ENCODE measurements at places on chromosomes 7 and 10.
A peak's percentile ranks its signal among the peaks of the same experiment; 100 is the strongest.

DNA sequence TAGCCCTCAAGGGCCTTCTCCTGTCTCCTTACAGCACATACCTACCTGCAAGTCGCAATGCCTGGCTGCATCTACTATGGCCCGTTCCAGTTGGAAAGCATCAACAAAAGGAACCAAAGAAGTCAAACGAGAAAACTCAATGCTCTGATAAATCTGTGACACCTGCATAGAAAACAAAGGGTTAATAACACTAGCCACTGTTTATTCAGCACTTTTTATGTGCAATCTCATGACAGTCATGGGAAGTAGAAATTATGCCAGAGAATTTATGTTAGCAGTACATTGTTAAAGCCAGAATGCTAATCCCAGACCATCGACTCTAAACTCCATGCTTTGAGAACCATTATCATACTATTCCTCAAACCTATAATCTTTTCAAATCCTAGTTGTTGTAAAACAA lies 21.1 kb downstream of the EIF3A start:
- DNase-seq: no peak

GRCh38 chr7:132577206-132578049 lies 1.2 kb upstream of the PLXNA4 start:
- DNase-seq: peak; percentile 80

GRCh38 chr10:128421371-128422160 lies 295.3 kb upstream of the MKI67 start:
- no peak for DNase-seq

DNA sequence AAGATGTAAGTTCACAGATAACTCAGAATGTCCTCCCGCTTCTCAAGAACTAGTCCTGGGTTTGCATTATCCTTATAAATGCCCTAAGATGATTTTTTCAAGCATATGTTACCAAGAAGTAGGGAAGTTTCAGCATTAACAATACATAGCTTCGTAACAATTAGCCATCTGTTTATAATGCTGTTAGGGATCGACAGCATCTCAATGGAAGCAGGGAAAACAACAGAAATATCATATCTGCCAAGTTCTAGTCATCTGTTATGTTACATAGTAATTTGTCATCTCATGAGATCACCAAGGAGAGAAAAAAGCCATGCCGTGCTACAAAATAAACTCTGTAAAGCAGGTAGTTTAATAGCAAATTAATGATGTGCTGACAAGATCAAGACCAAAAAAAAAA lies 731.5 kb upstream of the C7orf33 start:
- DNase-seq: peak; percentile 23

- DNase-seq: peak; percentile 44
Observed at GRCh38 chr10:98340261-98340939, 72.4 kb upstream of the LOXL4 start.

DNA sequence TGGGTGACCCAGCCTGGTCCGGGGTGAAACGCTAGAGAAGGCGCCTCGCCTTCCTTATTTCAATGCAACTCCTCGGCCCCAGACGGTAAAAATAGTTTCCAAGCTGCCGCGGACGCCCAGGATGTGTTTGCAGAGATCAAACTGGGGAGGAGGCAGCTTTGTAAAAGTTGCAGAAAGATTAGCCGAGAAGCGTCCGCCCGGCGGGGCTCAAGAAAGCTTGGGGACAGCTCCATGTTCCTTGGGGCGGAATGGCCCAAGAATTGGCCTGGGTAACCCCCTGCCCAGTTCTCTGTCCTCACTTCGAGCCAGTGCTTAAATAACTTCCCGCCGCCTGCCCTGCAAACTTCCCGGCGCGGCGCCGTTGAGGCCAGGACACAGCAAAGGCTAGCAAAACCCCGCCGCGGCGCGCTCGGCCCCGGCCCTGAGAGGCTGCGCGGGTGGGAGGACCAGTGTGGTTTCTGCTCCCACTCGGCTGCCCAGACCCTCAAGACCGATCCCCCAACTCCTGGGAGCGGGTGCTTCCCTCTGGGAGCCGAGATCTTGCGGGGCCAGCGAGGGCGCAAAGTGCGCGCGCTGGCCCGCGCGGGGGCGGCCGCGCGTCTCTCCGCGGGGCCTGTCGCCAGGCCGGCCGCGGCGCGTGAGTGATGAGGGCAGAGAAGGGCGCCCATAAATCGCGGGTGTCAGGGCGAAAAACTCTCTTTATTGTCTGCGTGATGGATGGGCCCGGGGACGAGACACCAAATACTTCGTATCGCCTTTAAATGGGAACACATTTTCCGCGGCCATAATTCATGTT lies 6.3 kb upstream of the ZNF503 start:
- DNase-seq: peak; percentile 78

DNA sequence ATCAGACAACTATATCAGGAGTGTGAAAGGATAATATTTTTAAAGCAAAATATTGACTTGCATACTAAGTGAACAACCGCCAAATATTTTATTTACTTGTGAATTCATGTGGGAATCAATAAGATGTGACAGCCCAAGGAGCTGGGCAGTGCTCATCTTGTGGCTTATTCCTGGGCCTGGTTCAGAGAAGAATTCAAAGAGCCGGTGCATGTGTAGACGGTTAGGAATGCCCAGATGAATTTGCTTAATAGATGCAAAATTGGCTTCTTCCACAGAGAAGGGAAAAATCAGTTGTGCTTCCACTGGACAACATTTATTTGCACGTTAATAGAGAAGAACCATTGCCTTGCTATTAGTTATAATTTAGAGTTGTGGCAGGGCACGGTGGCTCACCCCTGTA lies 4.4 kb downstream of the MYL7 start:
- DNase-seq: no peak

- DNase-seq: no peak
Observed at GRCh38 chr10:97325754-97326153, 6.7 kb downstream of the FRAT1 start.

- no peak for DNase-seq
Observed at GRCh38 chr10:71939861-71940474, 24.2 kb upstream of the CHST3 start.

DNA sequence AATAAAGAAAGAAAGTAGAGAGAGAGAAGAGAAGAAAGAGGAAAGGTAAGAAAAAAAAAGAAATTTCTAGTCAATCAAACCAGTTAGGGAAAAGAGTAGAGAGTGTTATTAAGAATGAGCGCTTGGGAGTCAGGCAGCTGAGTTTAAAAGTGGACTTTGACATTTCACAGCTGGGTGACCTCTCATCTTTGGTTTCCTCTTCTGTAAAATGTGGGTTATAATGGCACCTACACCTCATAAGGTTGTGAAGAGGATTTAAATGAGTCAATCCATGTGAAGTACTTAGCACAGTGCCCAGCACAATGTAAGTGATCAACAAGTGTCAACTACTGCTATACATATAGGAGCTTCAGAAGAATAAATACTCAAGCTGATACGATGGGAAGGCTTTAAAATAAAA lies 12.2 kb downstream of the HOXA1 start:
- DNase-seq: no peak

DNA sequence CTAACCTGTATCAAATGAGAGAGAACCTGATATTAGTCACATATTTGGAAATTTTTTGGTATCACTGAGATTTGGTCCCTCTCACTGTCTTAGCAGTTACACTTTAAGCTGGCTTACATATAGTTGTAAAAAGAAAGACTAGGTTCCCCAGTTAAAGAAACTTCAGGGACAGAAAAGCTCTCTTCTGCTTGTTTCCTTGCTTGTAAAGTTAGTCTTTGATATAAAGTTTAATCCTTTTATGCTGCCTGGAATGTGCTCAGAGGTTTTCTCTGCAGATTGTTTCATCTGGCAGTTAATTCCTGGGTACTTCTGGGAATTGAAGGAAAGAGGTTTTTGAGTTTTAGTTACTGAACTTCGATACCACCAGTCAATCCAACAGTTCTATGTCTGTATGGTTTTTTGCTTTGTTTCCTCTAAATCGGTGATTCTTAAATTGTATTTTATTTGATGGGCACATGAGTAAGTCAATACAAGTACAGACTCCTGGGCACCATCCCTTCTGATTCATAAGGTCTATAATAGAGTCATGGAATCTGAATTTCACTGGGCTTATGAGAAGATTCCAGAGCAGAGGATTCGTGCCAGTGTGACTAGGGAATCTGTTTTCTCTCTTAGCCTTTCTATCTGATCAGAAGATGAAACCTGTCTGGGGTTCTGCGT lies 1080.9 kb upstream of the C7orf33 start:
- peak; percentile 85 for DNase-seq

GRCh38 chr7:151683615-151684407 lies 164.1 kb upstream of the RHEB start:
- DNase-seq: no peak

GRCh38 chr7:4939971-4940728 lies 18.8 kb downstream of the MMD2 start:
- DNase-seq: no peak

DNA sequence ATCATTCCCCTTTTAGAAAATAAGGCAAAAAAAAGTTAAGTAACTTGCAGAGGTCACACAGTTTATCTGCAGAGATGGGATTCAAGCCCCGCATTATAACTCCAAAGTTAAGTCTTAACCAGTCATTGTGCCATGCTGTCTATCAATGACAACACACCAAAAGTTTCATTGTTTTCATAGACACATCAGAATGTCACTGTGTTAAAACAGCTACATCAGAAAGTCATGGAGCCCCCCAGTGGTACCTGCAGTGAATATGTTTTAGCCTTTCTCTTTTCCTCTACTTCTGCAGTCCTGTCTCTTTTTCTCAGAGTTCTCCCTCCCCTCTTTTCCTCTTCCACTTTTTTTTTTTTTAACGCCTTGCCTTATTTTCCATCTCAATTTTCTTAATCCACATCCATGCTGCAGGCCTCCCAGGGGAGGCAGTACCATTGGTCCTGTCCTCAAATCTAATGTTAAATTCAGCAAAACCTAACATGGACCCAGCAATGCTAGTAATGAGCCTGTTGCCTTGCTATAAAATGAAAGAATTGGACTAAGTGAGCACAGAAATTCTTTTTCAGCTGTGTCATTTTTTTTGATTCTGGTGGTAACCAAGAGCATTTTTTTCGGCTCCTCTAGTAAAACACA lies 3.8 kb upstream of the NRCAM start:
- DNase-seq: peak; percentile 18

- DNase-seq: no peak
Observed at GRCh38 chr7:71754828-71755227, 622.9 kb downstream of the GALNT17 start.

GRCh38 chr7:29318853-29319718 lies 124.5 kb downstream of the CHN2 start:
- DNase-seq: no peak

GRCh38 chr7:108000875-108001763 lies 1.8 kb downstream of the LAMB1 start:
- DNase-seq: peak; percentile 66

GRCh38 chr10:50614444-50615137 lies 9.2 kb downstream of the SGMS1 start:
- DNase-seq: no peak

DNA sequence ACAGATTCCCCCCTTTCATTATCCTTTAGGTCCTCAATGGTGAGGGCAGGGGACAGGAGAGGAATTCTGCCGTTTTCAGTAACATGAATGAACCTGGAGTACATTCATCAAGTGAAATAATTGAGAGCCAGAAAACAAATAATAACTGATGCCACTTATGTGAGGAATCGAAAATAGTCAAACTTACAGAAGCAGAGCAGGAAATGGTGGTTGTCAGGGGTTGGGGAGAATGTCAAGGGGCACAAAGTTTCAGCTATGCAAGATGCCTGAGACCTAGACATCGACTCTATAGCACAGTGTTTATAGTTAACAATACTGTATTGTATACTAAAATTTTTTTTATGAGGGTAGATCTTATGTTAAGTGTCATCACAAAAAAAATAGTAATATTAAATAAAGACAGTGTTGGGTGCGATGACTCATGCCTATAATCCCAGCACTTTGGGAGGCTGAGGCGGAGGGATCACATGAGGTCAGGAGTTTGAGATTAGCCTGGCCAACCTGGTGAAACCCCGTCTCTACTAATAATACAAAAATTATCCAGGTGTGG lies 1219.8 kb downstream of the GATA3 start:
- DNase-seq: no peak

DNA sequence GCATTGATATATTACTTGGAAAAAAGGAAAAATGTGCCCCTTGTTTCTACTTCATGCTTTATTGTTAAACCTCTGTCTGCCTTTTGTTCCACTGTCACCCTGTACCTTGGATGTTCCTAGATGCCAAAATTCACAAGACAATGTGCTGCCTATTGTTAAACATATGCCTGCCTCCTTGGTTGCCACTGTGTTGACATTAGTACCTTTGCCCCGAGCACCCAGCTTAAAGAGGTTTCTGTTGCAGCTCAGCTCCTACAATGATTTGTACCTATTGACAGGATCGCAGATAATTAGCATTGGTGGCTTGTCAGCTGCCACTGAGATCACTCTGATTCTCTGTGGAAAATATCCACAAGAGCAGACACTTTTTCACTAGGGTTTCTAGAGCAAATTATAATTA lies 188.0 kb downstream of the KCND2 start:
- DNase-seq: no peak

- DNase-seq: no peak
Observed at GRCh38 chr7:157691586-157692459, 355.0 kb downstream of the DNAJB6 start.

DNA sequence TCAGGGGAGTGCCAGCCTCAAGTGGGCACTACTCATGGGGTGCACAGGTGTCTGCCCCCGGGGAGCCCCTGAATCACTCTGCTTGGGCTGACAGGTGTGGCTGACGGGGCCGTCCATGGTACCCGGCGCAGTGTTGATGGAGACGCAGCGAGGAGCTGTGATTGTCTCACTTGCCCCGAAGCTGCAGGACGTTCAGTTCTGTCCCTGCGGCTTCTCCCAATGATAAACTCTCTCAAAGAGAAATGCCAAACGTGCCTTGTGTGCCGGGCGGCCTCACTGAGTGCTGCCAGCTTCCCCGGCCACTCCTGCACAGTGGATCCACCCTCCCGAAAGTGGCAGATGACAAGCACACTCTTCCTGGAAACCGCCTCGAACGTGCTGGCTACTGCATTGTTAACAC lies 203.2 kb downstream of the DNAJB6 start:
- DNase-seq: no peak

- peak; percentile 24 for DNase-seq
Observed at GRCh38 chr7:55019691-55020465, 1.1 kb downstream of the EGFR start.

GRCh38 chr7:13745530-13745929 lies 243.9 kb downstream of the ETV1 start:
- no peak for DNase-seq

DNA sequence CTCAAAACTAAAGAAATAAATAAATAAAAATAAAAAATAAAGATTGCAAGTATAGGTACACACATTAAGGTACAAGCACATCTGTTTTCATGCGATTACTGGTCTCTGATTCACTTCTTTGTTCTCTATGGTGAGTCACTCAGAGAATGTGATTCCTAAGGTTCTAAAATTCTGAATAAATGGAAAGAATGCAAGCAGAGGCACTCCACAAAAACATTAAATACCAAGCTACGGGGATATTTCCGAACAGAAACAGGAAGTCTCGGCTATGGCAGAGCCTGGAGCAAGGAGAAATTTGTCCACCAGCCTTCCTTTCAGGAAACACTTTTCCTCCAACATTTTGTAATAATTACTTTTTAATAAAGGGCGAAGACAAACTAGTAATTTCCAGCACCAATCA lies 1.4 kb downstream of the VOPP1 start:
- peak; percentile 90 for DNase-seq

- DNase-seq: peak; percentile 37
Observed at GRCh38 chr10:104925232-104925851, 284.3 kb downstream of the SORCS3 start.
